ENCODE measurements at places on chromosomes 2 and 18.

DNA sequence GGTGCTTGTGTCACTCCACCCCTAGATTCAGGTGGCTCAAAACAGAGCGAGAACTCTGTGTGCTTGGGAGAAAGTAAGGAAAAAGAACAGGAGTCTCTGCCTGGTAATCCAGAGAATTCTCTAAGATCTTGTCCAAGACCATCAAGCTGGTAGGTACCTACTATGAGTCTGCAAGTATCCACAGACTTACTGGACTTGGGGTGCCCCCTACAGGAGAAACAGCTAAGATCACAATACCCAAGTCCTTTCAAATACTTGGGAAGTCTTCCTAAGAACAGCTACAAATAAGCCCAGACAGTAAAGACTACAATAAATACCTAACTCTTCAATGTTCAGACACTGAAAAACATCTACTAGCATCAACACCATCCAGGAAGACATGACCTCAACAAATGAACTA lies 1143.6 kb upstream of the ACVR2A start:
- no peak for DNase-seq

- DNase-seq: no peak
Measured at GRCh38 chr2:138565230-138565598, 63.6 kb downstream of the SPOPL start.

GRCh38 chr18:74529811-74530583 lies 4.3 kb upstream of the CNDP1 start:
- DNase-seq: no peak

GRCh38 chr2:7930800-7931635 lies 750.8 kb upstream of the ID2 start:
- DNase-seq: no peak

- DNase-seq: no peak
Measured at GRCh38 chr18:48621815-48622555, 83.2 kb downstream of the CTIF start.

DNA sequence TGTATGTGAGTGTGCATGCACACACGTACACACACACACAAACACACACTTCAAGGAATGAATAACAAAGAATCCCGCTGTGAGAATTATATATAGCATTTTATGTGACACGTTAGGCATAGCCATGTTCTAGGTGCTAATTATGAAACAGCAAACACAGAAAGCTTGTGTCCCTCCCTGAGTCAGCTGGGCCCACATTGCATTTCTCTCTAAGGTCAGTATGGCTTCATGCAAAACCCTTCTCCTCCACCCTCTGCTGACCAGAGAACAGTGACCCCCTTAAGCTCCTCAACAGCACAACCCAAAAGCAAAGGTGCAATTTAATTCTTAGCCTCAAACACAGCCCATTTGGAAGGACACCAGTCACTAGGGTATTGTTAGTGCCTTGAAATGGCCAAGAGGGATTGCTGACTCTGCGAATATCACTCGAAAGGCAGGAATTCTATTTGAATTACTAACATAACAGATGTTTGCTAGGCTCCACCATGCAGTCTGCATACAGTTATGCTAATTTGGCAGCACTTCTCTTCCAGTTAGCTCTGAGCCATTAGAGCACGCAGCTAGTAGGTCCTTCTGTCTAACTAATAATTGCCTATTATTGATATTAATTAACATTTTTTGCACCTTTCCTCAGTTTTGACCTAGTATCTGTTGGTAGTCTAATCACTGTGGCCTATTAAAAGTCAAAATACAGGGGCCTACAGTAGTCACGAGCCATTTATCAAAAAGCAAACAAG lies 149.0 kb downstream of the LNPK start:
- no peak for DNase-seq

DNA sequence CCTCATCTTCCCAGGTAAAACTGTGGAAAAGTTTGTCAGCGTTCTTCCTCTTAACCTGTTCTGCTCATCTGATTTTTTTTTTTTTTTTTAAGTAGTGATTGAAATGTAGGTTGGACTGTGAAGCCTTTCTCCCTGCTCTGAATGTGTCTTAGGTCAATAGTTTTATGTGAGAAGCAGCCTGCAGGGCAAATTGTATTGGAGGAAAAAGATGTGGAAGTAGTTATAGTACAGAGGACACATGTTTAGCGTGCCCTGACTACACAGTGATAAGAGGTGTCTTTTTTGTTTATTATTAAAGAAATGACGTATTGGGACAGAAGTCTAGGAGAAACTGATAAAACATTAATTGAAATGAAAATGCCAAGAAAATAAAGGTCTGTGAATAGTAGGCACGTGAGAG lies 1.5 kb downstream of the MTA3 start:
- DNase-seq: no peak

- DNase-seq: no peak
Measured at GRCh38 chr2:64650722-64651338, 2.9 kb downstream of the SERTAD2 start.

All from GM12864 (cell line).